ENCODE measurements at places on chromosomes 11 and 22.

- DNase-seq, result no peak
Observed at GRCh38 chr11:128279866-128280265, 307.5 kb downstream of the ETS1 start.

DNA sequence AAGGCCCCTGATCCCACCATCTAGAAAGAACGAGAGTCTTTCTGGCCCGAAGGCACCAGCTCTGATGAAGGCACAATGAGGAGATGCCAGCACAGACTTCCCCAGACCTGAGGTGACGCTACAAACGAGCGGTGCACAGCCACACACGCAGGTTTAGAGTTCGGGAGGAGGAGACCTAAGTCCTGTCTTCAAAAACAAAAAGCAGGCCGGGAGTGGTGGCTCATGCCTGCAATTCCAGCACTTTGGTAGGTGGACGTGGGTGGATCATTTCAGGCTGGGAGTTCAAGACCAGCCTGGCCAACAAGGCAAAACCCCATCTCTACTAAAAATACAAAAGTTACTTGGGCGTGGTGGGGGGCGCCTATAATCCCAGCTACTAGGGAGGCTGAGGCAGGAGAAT, 9.5 kb downstream of the LTO1 start:
- no peak for DNase-seq

DNA sequence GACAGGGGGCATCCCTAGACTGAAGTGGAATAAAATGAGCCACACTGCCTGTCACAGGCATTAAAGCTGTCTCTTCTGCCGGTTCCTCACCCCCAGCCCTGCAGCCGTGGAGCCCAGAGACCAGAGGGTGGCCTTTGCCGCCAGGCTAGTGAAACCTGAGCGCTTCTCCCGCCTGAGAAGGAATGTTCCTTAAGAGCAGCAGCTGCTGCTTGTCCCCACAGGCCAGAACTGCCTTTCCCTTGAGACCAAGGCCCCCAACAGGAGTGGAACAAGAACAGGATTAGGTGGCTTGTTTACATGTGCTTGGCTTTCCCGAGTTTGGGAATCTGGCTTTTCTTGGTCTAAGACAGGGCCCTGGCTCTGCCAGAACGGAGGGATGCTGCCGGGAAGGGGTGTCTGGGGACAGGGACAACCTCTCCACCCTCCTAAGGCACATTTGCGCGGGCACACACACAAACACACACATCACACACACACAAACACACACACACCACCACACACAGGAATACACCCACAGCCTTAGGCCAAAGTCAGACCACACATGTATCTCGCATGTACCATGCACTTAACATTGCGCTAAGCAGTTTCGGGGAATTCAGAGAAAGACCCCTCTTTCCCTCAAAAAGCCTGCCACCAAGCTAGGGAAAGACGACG, 91.8 kb downstream of the FEZ1 start:
- no peak for DNase-seq

DNA sequence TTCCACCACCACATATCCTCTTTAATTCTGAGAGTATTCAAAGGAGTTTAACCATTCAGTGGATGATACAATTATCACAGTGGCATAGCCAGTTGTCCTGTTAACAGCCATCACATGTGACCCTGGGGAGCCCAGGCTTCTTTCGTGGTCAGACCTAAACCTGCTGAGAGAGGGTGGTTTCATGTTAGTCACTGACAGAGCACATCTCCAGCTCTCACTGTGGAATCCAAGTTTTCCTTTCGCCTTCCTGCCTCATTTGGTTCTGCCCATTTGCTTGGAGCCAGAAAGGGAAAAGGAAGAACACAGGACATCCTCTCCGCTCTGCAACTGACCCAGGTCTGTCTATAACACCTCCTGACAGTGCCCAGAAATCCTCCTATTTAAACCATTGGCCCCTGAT, 60.4 kb downstream of the MCHR1 start:
- DNase-seq, result no peak

DNA sequence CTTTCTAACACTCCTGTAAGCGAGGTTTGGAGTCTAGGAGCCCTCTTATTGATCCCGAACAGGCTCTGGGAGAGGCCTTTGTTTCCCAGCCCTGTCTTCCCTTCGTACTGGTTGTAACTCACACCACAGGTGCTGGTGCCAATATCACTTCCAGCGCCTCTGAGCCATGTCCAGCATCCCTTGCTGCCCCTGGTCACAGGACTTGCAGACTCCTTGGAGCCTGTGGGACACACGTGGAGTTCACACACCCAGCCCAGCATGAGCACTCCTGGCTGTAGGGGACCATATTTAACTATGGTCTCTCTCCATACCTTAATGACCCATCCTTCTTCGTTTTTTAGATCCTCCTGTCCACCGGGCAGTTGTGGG, 2.2 kb downstream of the ZBTB16 start:
- no peak for DNase-seq

DNA sequence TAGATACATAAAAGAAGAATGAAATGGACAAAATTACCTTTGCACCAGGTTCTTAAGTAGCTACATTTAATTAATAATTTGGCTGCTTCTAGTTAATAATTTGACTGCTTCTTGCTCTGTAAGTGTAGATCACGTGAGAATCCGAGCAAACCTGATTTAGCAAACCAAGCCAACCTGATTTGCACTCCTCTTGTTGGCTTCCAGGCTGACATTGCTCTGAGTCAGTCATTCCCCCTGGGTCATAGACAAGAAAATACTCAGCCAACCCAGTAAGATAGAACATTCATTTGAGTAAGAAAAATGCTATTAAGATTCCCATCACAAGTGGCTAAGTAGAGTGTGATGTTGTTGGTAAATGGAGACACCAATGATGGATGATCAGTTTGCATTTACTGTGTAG, 304.1 kb downstream of the C11orf87 start:
- DNase-seq, result peak; percentile 50

DNA sequence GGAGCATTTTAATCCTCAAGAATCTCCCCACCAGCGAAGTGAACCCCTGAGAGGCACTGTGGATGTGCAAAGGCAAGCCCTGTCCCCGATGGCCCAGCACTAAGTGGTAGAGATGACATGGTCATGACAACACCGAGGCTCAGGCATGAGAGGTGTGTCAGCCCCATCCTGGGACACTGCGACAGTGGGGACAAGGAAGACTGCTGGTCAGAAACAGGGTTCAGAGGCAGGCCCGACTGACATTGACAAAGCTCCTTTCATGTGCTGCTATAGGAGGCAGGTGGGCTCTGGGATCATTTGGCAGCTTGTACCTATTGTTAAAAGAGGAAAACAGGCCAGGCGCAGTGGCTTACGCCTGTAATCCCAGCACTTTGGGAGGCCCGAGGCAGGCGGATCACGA, 54.3 kb upstream of the MYEOV start:
- no peak for DNase-seq
